ENCODE measurements at places on chromosomes 7 and 10.

- no peak for DNase-seq
Observed at GRCh38 chr10:31219306-31219705, 99.7 kb upstream of the ZEB1 start.

DNA sequence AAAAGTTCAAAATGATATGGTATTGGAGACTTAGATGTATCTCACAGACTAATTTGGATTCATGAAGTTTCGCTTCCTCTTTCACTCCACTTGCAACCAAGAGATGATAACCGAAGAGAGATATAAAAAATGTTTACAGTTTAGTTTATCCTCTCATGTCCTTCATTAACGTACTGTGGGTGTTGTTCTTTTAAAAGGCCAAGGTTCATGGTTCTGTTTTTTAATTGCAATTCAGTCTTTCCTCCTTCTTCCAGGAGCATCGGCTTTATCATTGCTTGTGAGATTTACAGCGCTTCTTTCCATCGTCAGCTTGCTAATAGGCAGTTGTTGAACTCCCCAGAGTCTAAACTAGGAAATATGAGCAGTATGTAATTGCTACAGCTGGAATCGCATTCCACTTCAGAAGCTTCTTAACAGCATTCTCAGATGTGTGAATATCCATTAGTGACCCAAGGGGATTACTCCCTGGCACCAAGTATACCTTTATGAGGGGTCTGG lies 75.9 kb upstream of the HGF start:
- DNase-seq: no peak

GRCh38 chr10:79145517-79146470 lies 77.0 kb downstream of the ZMIZ1 start:
- no peak for DNase-seq

GRCh38 chr7:127532736-127533135 lies 52.7 kb downstream of the GCC1 start:
- DNase-seq: no peak
